AG04450 (cell line): ENCODE measurements at places on chromosomes 4 and X.

- no peak for DNase-seq
Measured at GRCh38 chr4:156606554-156607477, 364.8 kb downstream of the PDGFC start.

- peak; percentile 7 for DNase-seq
Measured at GRCh38 chr4:70838666-70839588, 763 bp downstream of the GRSF1 start.

DNA sequence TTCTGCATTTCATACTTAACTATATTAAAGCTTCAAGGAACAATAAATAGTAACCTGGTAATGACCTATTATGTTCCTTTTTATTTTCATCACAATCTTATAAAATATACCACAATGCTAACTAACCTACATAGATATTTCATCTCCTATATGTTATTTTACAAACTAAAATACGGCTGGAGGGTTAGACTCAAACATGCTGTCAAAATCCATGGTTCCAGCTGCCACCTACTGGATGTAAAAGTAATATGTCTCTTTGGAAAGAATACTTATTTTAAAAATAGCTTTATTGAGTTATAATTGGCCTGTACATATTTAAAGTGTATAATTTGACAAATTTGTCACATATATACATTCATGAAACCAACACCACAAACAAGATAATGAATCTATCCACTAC is 15.0 kb downstream of the RGN start:
- DNase-seq = peak; percentile 0

DNA sequence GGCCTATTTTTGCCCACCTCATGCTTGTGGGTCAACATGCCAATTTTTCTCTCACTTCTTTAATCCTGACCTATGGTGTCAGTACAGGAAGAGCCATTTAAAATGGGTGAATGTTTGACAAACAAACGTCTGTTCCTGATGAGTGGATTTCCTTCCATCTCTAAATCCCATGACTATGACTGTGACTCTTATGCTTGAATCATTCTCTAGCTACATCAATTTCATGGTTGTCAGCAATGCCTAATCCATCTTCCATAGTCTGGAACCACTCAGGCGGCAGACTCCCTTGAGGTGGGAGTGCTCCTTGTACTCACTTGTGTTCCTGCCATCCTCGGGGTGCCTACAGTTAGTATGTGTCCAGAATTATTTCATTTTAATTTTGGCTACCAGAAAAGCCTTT is 194.9 kb upstream of the RPS6KA3 start:
- DNase-seq = no peak

- DNase-seq = no peak
Measured at GRCh38 chr4:76200771-76201231, 12.8 kb downstream of the SCARB2 start.

DNA sequence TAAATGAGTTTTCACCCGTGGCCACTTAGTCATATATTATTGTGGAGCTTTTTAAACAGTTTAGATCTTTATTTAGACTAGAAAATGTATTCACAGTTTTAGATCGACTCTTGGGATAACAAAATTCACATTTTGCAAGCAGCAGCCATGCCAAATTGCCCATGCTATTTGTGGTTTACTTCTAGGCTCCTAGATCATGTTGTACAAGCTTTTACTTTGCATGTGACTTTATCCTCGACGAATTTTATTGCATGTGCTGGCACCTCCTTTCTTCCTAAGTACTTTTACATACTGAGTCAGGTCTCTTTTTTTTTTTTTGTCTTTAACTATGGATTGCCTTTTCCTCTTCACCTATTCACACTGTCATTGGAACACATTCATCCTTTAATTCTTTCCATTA is 23.2 kb downstream of the BBS12 start:
- no peak for DNase-seq

GRCh38 chrX:2889045-2889605 is 40.0 kb downstream of the ARSD start:
- DNase-seq = no peak

DNA sequence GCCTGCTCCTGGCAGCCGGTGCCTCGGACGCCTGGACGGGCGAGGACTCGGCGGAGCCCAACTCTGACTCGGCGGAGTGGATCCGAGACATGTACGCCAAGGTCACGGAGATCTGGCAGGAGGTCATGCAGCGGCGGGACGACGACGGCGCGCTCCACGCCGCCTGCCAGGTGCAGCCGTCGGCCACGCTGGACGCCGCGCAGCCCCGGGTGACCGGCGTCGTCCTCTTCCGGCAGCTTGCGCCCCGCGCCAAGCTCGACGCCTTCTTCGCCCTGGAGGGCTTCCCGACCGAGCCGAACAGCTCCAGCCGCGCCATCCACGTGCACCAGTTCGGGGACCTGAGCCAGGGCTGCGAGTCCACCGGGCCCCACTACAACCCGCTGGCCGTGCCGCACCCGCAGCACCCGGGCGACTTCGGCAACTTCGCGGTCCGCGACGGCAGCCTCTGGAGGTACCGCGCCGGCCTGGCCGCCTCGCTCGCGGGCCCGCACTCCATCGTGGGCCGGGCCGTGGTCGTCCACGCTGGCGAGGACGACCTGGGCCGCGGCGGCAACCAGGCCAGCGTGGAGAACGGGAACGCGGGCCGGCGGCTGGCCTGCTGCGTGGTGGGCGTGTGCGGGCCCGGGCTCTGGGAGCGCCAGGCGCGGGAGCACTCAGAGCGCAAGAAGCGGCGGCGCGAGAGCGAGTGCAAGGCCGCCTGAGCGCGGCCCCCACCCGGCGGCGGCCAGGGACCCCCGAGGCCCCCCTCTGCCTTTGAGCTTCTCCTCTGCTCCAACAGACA is 4.4 kb downstream of the SOD3 start:
- no peak for DNase-seq

DNA sequence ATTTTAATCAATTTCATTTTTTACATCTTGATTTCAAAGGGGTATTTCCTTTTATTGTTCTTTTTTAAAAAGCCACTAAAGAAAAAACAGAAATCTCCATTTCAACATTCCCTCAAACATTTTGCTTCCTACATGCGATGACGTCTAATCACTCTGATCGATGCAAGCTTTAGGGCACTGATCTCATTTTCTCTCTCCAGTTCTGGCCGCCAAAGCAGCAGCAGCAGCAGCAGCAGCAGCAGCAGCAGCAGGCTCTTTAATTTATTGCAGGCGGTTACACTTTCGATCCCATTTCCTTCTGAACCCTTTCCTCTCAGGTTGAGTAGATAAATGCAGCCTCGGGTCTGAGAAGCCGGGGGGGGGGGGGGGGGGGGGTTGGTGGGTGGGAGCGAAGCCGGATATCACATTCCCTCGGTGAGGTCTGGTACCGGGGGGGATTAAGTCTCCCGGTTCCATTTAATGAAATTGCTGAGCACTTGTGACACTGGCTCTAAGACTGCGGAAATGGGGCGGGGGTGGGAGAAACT is 3.4 kb upstream of the PCDH7 start:
- no peak for DNase-seq

GRCh38 chr4:83569987-83570386 is 34.1 kb downstream of the GPAT3 start:
- no peak for DNase-seq

- no peak for DNase-seq
Measured at GRCh38 chr4:1575418-1576303, 108.5 kb downstream of the FAM53A start.

GRCh38 chrX:133350751-133351150 is 64.5 kb downstream of the GPC4 start:
- no peak for DNase-seq
